ENCODE measurements at places on chromosomes 2 and 18. TPM values are rescaled to one million over a fixed set of nuclear protein-coding genes. Genes with fewer than 3 reads are reported as not detected.

ATP6V1B1 gene
- 3.6 TPM for total RNA-seq

KRTCAP3 gene
- 0.62 TPM for total RNA-seq

LYG2 gene
- total RNA-seq = 0.18 TPM

LDLRAD4 gene
- total RNA-seq = 1.7 TPM

METTL4 gene
- total RNA-seq = 4.9 TPM

LRP1B gene
- total RNA-seq = not detected

IL1RN gene
- 0.39 TPM for total RNA-seq

VWA3B gene
- not detected for total RNA-seq

NTSR2 gene
- not detected for total RNA-seq

PLA2R1 gene
- 2.6 TPM for total RNA-seq

PCARE gene
- not detected for total RNA-seq

SEMA4F gene
- 12.6 TPM for total RNA-seq

RAB3GAP1 gene
- total RNA-seq = 23.1 TPM

SAG gene
- total RNA-seq = not detected

EVA1A gene
- total RNA-seq = 8.2 TPM

AKAIN1 gene
- not detected for total RNA-seq

CEP68 gene
- 11.5 TPM for total RNA-seq

TMEM200C gene
- not detected for total RNA-seq

NEURL3 gene
- 0.62 TPM for total RNA-seq

GALNT14 gene
- total RNA-seq = 44.6 TPM

TCF23 gene
- not detected for total RNA-seq

HDLBP gene
- total RNA-seq = 261 TPM

POTEE gene
- not detected for total RNA-seq

ADD2 gene
- 28.6 TPM for total RNA-seq
